ENCODE measurements at places on chromosomes 12 and 14. TPM values are rescaled to one million over a fixed set of nuclear protein-coding genes. Genes with fewer than 3 reads are reported as not detected.

Gene LBHD2
- not detected for total RNA-seq

Gene SPRYD3
- 51.0 TPM for total RNA-seq

Gene GPD1
- 1.9 TPM for total RNA-seq

Gene KLRC1
- 1.2 TPM for total RNA-seq

Gene A2M
- 223 TPM for total RNA-seq

Gene ADCY6
- 102 TPM for total RNA-seq

Gene KLRF1
- 0.73 TPM for total RNA-seq

Gene RERGL
- 1.7 TPM for total RNA-seq

Gene PRB2
- total RNA-seq = not detected

Gene FGF23
- not detected for total RNA-seq

Gene SSPN
- 12.8 TPM for total RNA-seq

DNA sequence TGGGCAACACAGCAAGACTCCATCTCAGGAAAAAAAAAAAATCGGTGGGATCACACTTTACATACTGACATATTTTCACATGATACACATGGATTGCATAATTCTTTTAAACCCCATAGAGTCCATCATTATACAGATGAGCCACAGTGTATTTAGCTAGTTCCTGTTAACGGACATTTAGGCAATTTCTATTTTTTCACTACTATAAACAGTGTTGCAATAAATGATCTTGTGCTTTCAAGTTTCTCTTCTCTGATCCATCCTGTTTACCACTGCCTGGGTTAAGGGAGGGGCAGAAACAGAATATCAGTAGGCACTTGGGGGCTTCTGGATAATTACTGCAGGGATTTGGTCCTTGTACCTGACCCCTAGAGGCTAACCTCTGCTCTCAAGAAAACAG lies 43.4 kb upstream of the SPTLC2 start:
- DNase-seq = no peak

GRCh38 chr12:41507286-41507685 lies 319.2 kb downstream of the PDZRN4 start:
- DNase-seq = no peak

- DNase-seq = no peak
Observed at GRCh38 chr12:28360253-28360652, 170.0 kb downstream of the CCDC91 start.

DNA sequence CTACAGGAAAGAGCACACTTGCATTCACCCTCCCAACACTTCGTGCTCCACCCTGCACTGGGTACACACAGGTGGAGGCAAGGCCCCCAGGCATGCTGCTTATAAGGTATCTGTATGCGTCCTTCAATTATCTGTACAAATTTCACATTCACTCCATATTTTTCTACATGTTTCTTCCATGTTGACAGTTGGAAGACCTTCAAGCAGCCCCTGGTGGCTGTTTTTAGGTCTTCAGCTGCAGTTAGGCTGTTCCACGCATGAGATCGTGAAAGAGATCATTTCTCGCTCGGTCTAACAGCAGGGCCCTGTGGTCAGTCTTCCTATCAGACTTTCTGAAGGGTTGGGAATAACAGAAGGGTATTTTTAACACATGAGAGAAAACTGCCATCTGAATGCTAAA lies 47.1 kb downstream of the PLXNC1 start:
- no peak for DNase-seq

DNA sequence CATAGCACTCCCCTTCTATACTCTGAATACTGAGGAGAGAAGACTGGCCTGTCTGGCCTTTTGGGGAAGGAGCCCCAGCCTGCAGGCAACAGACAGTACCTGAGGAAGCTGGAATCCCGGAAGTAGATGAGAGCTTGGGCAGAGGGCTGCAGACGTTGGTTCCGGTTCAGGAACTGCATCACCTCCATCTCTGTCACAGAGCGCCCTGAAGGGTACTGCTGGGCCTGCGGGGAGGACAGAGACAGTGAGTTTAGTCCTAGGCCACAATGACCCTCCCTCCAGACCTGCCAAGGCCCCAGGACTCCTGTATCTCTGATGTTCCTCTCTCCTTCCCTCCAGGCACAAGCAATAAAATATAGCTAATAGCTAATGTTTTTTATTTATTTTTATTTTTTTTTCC lies 28.4 kb downstream of the TEP1 start:
- DNase-seq = no peak

DNA sequence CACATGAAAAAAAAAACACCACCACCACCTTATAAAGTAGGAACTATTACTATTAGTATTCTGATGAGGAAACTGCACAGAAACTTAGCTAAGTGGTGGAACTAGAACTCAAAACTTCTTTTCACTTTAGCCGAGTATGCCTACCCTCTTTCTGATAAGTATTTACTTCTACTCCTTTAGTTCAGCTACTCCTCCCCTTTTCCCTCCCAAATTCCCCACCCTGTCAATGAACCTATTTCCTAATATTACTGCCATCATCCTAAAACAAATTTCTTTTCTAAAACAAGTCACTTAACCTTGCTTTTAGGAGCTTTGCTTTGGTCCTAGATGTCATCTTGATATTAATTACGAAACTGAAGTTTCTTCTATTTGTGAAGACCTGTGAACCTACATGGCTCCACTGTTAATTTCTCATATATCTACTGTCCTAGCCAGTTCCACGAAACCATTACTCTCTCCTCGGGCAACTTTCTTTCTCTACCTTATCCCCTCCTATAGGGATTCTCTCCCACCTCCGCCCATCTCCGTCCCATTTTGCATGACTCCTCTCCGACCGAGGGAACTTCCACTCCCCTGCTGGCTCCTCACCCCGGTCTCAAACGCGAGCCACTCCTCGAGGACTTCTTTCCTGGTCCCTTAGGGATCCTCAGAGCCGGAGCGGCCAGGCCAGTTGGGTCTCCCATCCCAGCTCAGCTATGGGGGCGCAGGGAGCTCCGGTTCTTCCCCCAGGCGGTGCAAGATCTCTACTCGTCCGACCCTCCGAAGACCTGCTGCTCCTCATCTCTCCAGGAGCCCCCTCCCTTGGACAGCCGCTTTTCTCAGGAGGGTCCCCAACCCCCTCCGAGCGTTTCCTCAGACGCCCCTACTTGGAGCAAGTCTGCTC lies 1.1 kb downstream of the NUMB start:
- DNase-seq = peak; percentile 75

DNA sequence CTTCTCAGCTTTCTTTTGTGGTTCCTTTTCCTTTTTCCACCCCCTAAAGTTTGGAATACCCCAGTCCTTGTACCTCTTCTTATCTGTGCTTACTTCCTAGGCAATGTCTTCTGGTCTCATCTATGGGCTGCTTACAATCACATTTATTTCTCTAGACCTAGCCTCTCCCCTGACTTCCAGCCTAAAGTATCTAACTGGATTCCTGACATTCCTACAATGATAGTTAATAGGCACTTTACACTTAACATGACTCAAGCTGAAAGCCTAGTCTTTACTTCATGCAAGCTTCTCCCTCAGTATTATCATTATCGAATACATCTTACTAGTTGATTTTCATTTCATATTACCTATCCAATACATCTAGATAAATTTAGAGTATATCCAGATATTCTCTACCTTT lies 21.2 kb downstream of the CLECL1 start:
- DNase-seq = no peak

DNA sequence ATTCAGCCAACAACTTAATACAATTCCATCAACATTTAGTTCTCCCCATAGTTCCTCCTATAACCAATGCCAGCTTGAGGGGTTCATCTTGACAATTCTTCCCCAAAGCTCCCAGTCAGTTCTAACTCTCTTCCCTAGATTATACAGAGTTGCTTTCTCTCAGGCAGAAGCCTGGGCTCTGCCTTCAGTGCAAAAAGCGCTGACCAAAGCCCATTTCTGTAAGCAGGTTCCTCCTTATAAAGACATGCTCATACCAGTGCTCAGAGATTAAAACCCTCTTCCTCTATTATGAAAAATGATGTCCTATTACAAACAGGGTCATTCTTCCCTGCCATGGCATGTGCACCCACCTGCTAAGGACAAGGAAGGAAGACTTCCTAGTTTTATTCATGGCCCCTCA lies 16.2 kb downstream of the SPIC start:
- DNase-seq = no peak

GRCh38 chr14:91113829-91114078 lies at the start of gene DGLUCY:
DGLUCY (plus strand) TSS chr14:91114073; CDS start chr14:91160295, 46,222 bp downstream.
- DNase-seq = no peak

DNA sequence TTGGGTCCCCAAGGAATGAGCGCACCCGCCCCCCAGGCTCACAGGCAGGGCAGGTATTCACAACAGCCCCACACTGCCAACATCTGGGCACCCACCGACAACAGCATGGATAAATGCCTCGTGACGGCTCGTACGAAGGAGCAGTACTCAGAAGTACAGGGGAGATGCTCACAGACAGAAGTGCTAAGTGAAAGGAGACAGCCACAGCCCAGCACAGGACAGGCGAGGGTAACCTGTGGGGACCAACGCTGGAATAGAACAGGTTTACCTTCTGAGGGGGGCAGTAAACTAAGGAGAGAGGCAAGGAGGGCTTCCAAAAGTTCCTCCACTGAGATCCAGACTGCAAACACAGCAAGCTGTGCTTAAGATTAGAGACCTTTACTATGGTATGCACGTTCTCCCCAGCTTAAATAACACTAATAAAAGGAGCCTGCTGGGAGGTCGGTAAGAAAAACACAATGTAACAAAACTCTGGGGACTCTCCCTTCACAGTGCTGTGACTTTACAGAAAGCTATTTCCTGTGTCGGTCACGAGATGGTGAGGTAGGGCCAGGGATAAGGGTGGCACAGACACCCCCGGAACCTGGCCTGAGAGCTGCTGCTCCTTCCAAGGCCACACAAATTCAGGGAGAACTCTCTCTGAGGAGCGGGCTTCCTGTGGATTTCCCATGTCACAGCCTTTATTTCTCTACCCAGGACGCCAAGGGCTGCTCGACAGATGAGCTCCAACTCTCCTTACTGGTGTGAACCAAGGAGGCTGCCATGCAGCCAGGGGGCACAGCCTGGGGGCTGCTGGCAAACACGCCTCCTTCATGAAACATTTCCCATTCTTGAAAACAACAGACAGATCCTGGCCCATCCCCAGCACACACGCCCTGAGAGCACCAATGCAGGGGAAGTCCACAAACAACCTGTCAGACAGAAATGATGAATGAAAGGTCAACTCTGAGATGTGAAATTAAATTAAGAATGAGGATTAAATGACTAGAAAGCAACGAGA lies 26.3 kb downstream of the SLC15A4 start:
- DNase-seq = no peak

- no peak for DNase-seq
Observed at GRCh38 chr12:11693067-11693466, 43.6 kb downstream of the ETV6 start.

DNA sequence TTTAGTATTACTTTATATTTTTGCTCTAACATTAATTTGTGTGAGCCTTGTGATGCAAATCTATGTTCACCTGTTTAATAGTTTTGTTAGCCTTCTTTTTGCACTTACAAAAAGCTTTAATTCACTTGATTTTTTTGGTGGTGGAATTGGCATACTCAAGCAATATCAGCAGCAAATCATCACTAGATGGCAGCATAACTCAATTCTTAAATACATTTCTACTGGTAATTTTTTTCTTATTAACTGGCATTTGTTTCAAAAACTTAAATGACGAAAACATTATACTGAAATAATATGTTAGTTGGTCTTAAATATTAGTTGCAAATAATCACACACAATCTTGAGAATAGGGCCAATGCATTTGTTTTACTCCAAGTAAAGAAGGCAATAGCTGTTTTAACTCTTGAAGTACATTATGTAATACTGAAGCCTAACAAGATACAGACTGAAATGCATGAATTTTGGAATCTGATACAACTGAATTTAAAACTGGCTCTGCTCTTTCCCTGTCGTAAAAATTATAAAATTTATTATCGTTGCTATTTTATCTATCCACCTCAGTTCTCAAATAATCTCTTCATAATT lies 151.5 kb downstream of the ATXN7L3B start:
- DNase-seq = no peak

GRCh38 chr14:105184461-105184860 lies 3.3 kb upstream of the NUDT14 start:
- DNase-seq = no peak

DNA sequence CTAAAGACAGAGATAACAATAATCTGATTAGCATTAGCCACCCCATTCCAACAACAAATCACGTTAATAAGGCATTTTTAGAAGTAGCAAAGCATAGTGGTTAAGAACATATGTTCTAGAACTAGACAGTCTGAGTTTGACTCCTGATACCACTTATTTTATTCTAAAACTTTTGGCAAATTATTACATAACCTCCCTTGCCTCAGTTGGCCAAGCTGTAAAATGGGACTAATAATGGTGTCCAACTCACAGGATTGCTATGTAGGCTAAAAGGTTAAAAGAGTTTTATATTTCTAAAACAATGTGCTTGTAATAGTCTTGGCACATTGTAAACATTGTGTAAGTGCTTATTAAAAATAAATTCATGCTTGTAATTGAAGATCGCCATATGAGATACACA lies 124.7 kb upstream of the FGD4 start:
- no peak for DNase-seq

- DNase-seq = no peak
Observed at GRCh38 chr14:22811722-22812121, 3.5 kb downstream of the SLC7A7 start.

DNA sequence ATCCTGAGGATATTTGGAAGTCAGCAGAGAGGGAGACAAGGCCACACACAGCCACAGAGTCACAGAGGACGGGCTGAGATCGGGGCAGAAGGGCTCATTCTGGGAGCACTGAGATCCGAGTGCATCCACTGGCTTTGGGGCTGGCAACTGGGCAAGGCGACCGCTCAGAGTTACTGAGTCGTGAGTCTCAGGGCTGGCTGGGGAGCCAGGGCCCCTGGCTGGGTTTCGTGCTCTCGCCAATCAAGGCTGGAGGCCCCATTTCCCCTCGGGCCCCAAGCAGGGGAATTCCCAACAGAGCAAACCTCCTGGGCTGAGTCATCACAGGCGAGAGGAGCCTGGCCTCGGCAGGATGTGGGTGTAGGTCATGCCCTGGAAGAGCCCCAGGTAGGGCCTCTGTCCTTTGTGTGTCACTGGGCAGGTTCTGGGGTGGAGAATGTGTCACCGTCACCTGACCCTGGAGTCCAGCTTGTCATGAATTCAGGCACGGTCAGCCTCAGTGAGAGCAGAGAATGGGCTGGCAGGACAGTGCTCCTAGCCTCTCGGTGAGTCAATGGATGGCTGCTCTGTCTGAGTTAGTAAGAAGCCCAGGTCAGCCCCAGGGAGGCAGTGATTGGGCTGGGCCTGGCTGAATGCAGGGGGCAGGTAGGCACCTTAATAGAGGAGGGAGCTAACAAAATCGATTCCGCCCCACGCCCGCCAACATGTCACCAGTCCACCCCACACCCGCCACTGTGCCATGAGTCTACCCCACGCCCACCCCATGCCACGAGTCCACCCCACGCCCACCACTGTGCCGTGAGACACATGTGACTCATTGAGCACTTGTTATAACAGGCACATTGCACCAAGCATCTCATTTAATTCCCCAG lies 16.9 kb downstream of the ASB2 start:
- DNase-seq = peak; percentile 66

DNA sequence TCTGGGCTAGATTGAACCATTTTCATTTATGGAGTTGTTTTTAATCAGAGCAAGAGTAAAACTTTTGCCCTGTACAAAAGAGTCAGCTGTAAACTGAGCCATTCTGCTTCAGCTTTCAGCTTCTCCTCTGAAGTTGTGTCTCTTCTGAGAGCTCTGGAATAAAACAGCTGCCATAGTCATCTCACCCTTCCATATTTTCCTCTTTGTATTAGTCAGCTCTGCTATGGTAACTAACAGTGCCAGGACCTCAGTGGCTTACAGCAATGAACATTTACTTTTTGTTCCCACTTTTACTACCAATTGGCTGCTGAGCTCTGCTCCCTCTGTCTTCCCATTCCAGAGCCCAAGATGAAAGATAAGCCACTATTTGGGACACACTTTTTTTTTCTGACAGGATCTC lies 178.5 kb downstream of the DAD1 start:
- DNase-seq = no peak
